Jurkat, Clone E6-1 (cell line): ENCODE measurements at places on chromosomes 7 and 10.

DNA sequence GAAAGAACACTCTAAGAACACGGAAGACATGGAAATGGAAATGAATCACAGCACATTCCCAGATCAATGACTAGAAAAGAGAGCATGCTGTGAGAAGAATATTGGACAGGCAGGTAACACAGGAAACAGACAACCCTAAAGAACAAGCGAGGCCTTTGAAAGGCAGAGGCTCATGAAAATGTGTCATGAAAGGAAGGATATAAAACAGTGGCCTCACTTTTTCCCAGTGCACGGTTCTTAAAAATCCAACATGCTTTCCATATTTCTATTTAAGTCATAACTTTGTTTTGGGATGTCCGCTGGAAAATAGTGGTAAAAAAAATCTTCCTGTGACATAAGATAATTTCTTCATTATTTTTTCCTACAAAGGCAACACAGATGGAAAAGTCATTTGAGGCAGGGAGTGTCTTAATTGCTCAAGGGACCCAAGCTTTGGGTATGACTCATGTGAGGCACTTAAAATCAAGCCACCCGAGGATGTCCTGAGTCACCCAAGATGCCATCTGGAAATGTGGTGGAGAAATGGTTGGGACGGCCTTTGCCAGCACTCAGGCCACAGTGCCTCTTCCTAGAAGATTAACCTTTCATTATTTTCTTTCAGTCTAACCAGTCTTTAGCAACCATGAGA lies 17.0 kb downstream of the ITIH5 start:
- no peak for DNase-seq

- DNase-seq = no peak
Observed at GRCh38 chr10:125038637-125039036, 96.7 kb downstream of the ZRANB1 start.

- no peak for DNase-seq
Observed at GRCh38 chr10:809671-810350, 120.3 kb upstream of the DIP2C start.

DNA sequence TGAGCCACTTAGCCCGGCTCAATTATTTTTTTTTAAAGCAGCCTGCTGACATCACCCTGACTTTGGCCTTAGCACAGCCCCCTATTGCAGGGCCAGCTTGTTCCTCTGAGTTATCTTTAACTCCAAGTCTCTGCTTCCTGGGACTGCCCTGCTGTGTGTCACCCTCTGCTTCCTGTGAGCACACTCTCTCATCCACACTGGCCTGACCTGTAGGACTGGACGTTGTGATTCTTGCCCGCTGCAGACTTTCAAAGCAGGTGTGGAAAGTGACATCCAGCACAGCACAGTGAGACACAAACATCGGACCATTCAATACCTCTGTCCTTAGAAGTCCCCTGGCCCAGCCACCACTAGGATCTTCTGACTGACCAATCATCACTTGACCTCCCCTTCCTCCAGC lies 26.4 kb upstream of the HSPA12A start:
- DNase-seq = no peak

- DNase-seq = no peak
Observed at GRCh38 chr10:3085785-3086567, 18.6 kb downstream of the PFKP start.

GRCh38 chr10:85284778-85285770 lies 956.7 kb downstream of the CCSER2 start:
- no peak for DNase-seq

GRCh38 chr7:139931190-139931934 lies 102.3 kb downstream of the TBXAS1 start:
- DNase-seq = no peak

DNA sequence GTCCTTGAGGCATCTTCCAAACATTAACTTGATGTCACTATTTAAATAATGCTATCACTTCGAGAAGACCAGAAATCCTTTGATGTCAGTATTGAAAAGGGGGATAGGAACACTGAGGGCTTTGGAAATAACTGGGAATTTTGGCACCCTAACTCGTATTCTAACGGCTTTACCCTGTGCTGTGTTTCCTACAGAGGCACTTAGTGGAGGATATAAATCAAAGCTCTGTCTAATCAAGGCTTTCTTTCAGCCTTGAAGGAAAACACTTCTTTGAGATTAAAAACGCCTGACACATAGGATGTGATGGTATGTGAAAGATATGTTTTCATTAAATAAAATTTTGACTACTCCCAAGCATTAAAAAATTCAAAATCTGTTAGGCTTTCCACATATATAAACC lies 62.3 kb downstream of the CREB5 start:
- DNase-seq = no peak
